ENCODE measurements at places on chromosomes 7 and 10. TPM values are rescaled to one million over a fixed set of nuclear protein-coding genes. Genes with fewer than 3 reads are reported as not detected.

Gene ZP3
- 6.1 TPM for total RNA-seq

Gene TMEM184A
- not detected for total RNA-seq

Gene FAM25C
- total RNA-seq: not detected

DNA sequence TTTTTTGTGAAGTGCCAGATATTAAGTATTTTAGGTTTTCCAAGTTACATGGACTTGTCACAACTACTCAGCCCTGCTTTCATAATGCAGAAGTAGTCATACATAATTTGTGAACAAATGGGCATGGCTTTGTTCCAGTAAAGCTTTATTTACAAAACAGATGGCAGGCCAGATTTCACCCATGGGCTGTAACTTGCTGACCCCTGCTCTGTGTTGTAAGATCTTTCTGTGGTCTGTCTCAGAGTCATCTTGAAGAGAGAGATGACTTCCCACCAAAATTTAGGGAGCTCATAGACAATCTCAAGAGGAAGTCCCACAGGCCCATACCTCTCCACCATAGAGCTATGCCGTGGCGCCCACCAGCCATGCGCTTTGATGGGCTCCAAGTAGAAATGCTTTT, 616.1 kb downstream of the LRMDA start:
- DNase-seq: no peak
- H3K4me3 ChIP-seq: no peak overlapping the region
- H3K27ac ChIP-seq: no peak overlapping the region
- no peaks in the 10 kb centered on the region for H3K36me3 ChIP-seq
